ENCODE measurements at places on chromosomes 13 and 19. TPM values are rescaled to one million over a fixed set of nuclear protein-coding genes. Genes with fewer than 3 reads are reported as not detected.

DNA sequence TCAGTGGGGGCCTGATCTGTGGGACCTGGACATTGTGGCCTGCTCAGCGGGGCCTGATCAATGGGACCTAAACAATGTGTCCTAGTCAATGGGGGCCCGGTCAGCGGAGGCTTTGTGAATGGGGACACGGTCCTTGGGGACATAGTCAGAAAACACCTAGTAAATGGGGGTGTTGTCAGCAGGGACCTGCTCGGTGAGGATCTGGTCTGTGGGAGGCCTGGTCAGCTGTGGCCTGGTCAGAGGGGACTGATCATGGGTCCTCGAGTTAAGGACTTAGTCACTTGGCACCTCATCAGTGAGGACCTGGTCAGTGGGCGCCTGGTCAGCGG is 44.5 kb upstream of the TPM4 start:
- no peak for DNase-seq
- no peaks in the 10 kb centered on the region for H3K4me1 ChIP-seq
- no peaks in the 10 kb centered on the region for H3K27me3 ChIP-seq
- H3K36me3 ChIP-seq = no peaks in the 10 kb centered on the region
- H3K4me3 ChIP-seq = no peak overlapping the region
- no peak overlapping the region for H3K27ac ChIP-seq

DNA sequence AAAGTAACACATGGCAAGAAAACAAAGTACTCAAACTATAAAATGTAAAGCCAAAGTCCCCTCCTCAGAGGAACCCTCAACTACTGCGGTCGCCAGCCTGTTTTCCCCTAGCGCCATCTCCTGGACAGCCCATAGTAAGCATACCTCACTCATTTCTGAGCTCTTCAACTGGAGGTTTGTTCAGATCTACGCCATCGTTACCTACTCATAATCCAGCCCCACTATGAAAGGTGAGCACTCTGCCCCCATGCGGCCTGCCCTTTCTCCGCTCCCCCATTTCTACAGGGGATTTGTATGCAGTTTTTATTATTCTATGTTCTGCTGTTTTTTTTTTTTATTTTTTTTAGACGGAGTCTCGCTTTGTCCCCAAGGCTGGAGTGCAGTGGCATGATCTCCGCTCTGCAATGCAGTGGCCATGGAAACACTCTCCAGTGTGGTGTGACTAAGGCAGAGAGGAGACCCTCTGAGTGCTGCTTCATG is 26.2 kb downstream of the OPA3 start:
- H3K27ac ChIP-seq = peak overlapping the region; percentile 84
- H3K4me1 ChIP-seq = peaks cover 48% of the 10 kb centered on the region
- peak; percentile 76 for DNase-seq
- H3K4me3 ChIP-seq = peak overlapping the region; percentile 66

The ZNF20 gene
- total RNA-seq = 8.2 TPM

The OVOL3 gene
- not detected for total RNA-seq

- no peak overlapping the region for H3K4me3 ChIP-seq
- no peak overlapping the region for H3K27ac ChIP-seq
- no peak for DNase-seq
- no peaks in the 10 kb centered on the region for H3K27me3 ChIP-seq
Measured at GRCh38 chr13:83831796-83832195, 50.5 kb downstream of the SLITRK1 start.

DNA sequence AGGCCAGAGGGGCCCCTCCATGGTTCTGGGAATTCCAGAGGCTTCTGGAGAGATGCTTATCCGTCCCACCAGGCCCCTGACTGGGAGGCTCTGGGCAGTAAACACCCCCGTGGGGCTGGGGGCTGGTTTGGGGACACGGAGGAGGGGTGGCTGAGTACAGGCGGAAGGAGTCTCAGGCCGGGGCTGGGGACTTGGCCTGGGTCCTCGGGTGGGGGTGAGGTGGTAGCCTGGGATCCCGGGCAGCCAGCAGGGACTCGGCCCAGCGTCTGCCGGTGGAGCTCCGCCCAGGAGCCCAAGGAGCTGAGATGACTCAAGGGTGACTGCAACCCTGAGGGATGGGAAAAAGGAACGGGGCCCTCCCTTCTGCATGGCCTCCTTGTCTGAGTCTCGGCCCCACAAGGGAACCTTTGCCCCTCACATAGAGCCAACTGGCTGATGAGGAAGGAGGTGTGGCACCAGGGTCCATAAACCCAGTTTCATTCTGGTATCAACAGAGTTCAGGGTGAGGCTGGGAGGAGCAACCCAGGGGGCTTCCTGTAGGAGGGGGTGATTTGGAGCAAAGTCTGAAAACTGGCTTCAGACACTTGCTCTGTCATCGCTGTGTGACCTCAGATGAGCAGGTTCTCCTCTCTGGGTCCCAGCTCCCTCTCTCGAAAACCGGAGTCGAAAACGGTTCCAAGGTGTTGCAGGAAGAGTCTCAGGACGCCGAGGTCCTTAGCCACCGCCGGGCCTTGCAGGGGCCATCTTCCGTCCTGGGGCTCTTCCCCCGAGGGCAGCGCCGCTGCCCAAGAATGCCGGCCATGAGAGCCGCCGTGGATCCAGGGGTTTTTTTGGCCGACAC is 809 bp downstream of the MISP start:
- no peaks in the 10 kb centered on the region for H3K36me3 ChIP-seq
- H3K4me1 ChIP-seq = no peaks in the 10 kb centered on the region
- no peak overlapping the region for H3K27ac ChIP-seq
- no peak overlapping the region for H3K4me3 ChIP-seq

- no peaks in the 10 kb centered on the region for H3K4me1 ChIP-seq
- no peak for DNase-seq
- H3K27me3 ChIP-seq = no peaks in the 10 kb centered on the region
- no peak overlapping the region for H3K27ac ChIP-seq
Measured at GRCh38 chr13:65940720-65941119, 1289.4 kb downstream of the PCDH9 start.

GRCh38 chr13:33259296-33259695 is 26.3 kb downstream of the STARD13 start:
- no peaks in the 10 kb centered on the region for H3K36me3 ChIP-seq
- H3K27me3 ChIP-seq = no peaks in the 10 kb centered on the region
- no peaks in the 10 kb centered on the region for H3K4me1 ChIP-seq
- H3K27ac ChIP-seq = no peak overlapping the region
- no peak overlapping the region for H3K4me3 ChIP-seq

DNA sequence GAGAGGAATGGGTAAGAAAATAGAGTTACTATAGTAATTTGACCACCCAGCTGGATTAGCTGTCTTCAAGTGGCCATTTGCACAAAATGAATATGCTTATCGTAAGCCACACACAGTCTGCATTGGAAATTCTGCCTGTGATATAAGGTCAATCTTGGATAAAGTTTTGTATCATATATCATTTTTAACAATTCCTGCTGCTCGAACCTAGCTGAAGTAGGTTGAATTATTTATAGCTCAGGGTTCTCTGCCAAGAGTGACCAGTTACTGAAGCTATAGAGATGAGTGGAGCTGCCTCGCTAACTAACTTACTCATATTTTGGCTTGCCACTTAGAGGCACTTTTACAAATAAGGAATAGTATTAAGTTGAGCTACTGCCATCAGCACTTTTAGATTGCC is 220.9 kb downstream of the RGCC start:
- no peak overlapping the region for H3K27ac ChIP-seq
- no peak for DNase-seq
- H3K27me3 ChIP-seq = no peaks in the 10 kb centered on the region
- peaks cover 27% of the 10 kb centered on the region for H3K4me1 ChIP-seq
- no peak overlapping the region for H3K4me3 ChIP-seq

GRCh38 chr13:73603646-73604045 is 530.6 kb downstream of the KLF12 start:
- H3K27ac ChIP-seq = no peak overlapping the region
- no peak overlapping the region for H3K4me3 ChIP-seq
- no peaks in the 10 kb centered on the region for H3K4me1 ChIP-seq
- H3K27me3 ChIP-seq = no peaks in the 10 kb centered on the region
- no peak for DNase-seq
- peaks cover 4% of the 10 kb centered on the region for H3K36me3 ChIP-seq

DNA sequence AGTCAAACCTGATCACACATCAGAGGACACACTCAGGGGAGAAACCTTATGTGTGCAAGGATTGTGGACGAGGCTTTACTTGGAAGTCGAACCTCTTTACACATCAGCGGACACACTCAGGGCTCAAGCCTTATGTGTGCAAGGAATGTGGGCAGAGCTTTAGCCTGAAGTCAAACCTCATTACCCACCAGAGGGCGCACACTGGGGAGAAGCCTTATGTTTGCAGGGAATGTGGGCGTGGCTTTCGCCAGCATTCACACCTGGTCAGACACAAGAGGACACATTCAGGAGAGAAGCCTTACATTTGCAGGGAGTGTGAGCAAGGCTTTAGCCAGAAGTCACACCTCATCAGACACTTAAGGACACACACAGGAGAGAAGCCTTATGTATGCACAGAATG is 8.2 kb upstream of the ZNF527 start:
- no peak overlapping the region for H3K4me3 ChIP-seq
- no peaks in the 10 kb centered on the region for H3K4me1 ChIP-seq
- peaks cover 61% of the 10 kb centered on the region for H3K36me3 ChIP-seq

The ZNF491 gene
- 5.9 TPM for total RNA-seq

- H3K4me1 ChIP-seq = peaks cover 43% of the 10 kb centered on the region
- H3K4me3 ChIP-seq = peak overlapping the region; percentile 7
- H3K36me3 ChIP-seq = peaks cover 11% of the 10 kb centered on the region
- no peak for DNase-seq
- no peak overlapping the region for H3K27ac ChIP-seq
Measured at GRCh38 chr19:12840091-12841079, 2.1 kb downstream of the MAST1 start.

DNA sequence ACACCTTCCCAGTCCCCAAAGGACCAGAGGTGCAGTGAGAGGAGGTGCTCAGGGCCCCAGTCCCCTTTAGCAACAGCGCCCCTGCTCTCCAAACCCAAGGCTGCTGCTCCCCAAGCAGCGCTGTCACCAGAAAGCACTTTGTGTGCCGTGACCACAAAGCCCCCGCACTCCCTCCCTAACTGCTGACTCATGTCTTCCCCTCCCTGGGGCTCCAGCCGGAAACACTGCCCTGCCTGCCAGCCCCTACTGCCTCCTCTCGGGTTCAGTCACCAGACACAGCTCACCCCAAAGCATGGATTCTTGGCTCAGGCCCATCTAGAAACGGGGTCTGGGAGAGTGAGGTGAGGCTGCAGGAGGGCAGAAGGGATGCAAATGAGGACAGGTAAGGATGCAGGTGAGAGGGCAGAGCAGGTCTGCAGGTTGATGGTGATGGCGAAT is 4.9 kb upstream of the TNFSF14 start:
- H3K4me3 ChIP-seq = peak overlapping the region; percentile 9
- DNase-seq = peak; percentile 42
- no peaks in the 10 kb centered on the region for H3K27me3 ChIP-seq

The CGB2 gene
- not detected for total RNA-seq

DNA sequence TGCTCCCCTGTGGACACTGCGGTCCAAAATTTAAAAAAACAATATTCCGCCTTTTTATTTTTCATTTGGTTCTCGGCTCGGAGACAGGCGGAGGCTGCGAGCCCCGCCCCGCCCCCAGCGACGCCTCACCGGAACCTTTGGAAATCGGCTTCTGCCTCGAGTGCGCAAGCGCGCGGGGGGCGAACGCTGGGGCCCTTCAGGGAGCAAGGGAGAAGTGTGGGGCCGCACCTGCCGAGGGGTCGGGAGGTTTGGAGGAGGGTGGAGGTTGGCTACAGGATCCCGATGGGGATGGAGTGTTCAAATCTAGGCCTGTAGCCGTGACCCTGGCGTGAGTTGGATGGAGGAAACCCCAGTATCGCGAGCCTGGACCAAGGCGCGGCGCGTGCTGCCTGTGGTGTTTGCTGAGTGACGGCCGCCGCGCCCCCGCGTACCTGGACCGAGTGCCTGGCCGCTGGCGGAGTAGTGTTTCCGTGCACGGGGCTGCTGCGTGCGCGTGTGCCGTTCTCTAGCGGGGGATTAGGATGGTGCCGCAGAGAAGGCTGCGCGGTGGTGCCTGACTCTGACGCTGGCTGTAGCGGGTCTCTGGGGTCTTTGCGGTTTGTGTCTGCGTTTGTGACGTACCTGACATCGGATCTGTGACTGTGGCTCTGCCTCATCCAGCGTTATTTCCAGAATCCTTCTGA is 565 bp upstream of the ZFP30 start:
- peak overlapping the region; percentile 91 for H3K4me3 ChIP-seq
- no peaks in the 10 kb centered on the region for H3K27me3 ChIP-seq
- peak overlapping the region; percentile 96 for H3K27ac ChIP-seq

DNA sequence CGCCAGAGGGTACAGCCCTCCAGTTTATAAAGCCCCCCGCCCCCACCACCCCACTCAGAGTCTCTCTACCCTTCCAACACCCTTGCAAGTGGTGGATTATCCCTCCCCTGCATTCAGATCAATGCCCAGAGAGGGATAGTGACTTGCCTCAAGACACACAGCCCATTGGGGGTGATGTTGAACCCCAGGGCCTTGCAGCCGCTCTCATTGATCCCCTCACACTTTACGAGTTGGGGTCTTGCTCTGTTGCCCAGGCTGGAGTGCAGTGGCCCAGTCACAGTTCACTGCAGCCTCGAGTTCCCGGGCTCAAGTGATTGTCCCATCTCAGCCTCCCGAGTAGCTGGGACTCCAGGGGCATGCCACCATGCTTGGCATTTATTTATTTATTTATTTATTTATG is 11.2 kb downstream of the TLE2 start:
- no peak overlapping the region for H3K27ac ChIP-seq
- H3K4me1 ChIP-seq = peaks cover 3% of the 10 kb centered on the region
- no peak overlapping the region for H3K4me3 ChIP-seq
- H3K27me3 ChIP-seq = no peaks in the 10 kb centered on the region
- H3K36me3 ChIP-seq = peaks cover 10% of the 10 kb centered on the region

GRCh38 chr13:29993716-29994488 is 143.5 kb upstream of the UBL3 start:
- no peaks in the 10 kb centered on the region for H3K27me3 ChIP-seq
- no peak overlapping the region for H3K27ac ChIP-seq
- no peak overlapping the region for H3K4me3 ChIP-seq
- no peaks in the 10 kb centered on the region for H3K36me3 ChIP-seq
- H3K4me1 ChIP-seq = no peaks in the 10 kb centered on the region
- DNase-seq = no peak

- H3K36me3 ChIP-seq = no peaks in the 10 kb centered on the region
- H3K27ac ChIP-seq = no peak overlapping the region
- DNase-seq = no peak
- no peaks in the 10 kb centered on the region for H3K4me1 ChIP-seq
Measured at GRCh38 chr13:51057906-51058305, 53.2 kb downstream of the C13orf42 start.
